Activated CD4-positive, alpha-beta T cell treated with anti-CD3 and anti-CD28 coated beads for 1 hour (primary cell): ENCODE measurements at places on chromosomes 1 and 21.

GRCh38 chr21:34092262-34092921, 19.0 kb downstream of the MRPS6 start:
- DNase-seq = no peak

DNA sequence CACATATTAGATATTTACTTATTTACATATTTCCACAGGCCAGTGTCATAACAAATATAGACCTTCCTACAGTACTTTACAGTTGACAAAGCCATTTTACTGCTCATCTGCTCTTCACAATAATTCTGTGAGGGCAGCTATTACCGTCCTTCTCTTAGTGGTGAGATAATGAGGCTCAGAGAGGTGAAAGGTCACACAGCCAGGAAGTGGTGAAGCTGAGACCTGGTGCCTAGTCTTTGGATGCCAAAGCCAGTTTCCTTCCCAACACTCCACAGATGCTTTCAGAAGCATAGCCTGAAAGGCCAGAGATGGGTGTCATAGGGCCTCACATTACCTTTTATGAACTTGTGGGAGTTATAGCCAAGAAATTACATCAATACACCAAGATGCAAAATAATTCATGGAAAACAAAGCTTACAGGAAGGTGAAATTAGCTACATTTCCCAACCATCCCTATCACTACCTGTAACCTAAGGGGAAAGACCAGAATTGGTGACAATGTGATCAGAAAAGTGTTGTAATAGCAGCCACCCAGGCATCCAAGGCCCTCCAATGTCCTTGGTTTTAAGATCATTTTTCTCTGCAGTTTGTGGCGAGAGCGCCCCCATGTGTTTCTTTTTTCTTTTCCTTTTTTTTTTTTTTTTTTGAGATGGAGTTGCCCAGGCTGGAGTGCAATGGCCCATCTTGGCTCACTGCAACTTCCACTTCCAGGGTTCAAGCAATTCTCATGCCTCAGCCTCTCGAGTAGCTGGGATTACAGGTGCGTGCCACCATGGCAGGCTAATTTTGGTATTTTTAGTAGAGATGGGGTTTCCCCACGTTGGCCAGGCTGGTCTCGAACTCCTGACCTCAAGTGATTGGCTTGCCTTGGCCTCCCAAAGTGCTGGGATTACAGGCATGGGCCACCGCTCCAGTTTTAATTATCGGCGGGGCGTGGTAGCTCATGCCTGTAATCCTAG, 26.5 kb upstream of the RPL11 start:
- no peak for DNase-seq

DNA sequence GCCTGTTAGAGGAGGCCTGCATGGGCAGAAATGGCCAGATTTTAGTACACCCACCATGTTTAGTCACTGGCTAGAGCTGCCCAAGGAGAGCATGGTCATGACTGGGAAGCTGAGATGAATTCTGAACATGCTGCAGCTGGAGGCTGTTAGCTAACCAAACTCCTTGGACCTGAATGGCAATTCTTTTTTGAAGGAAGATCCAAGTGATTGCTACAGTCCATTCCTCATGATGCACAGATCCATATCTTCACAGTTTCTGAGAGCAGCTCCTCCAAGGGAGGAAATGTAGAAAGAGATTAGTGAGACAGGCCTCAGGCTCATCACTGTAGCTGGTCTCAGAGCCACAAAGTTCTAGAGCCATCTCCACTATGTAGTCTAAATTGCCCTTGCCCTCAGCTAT, 11.1 kb downstream of the ZFYVE9 start:
- DNase-seq = no peak

DNA sequence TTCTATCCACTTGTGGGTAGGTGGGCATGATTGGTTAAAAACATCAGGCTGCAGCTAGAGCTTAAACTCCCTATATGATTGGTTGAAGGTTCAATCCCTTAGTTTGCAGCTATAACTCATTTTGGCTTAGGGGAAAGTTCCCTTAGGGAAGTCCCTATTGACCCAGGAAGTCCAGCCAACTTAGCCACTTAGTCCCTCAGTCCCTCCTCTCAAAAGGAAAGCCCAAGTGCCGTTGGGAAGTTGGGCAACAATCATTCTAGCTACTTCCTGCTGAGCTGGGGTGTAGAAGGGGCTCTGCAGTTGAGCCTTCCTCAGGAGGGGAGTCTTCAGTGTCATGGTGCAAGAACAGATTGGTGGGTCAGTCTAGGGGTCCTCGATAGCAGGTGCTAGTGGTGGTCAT, 12.2 kb downstream of the MSTO1 start:
- DNase-seq = no peak

DNA sequence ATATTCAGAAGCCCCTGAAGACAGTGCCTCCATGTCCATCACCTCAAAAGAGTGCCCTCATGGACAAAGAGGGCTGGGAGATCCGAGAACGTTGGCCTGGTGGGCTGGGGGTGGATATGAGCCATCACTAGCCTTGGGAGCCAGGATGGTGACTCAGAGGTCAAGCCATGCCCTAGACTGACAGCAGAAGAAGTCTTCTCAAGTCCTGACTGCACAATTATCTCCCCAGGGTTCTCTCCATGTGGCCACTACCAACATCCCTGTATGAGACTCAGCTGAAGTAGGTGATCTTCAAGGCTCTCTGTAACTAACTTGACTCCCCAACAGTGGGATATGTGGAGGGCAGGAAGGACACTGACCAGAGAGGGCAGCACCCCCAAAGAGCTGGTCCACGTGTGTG, 7.1 kb upstream of the USF1 start:
- DNase-seq = no peak

GRCh38 chr1:29632806-29633615, 396.7 kb downstream of the PTPRU start:
- no peak for DNase-seq

DNA sequence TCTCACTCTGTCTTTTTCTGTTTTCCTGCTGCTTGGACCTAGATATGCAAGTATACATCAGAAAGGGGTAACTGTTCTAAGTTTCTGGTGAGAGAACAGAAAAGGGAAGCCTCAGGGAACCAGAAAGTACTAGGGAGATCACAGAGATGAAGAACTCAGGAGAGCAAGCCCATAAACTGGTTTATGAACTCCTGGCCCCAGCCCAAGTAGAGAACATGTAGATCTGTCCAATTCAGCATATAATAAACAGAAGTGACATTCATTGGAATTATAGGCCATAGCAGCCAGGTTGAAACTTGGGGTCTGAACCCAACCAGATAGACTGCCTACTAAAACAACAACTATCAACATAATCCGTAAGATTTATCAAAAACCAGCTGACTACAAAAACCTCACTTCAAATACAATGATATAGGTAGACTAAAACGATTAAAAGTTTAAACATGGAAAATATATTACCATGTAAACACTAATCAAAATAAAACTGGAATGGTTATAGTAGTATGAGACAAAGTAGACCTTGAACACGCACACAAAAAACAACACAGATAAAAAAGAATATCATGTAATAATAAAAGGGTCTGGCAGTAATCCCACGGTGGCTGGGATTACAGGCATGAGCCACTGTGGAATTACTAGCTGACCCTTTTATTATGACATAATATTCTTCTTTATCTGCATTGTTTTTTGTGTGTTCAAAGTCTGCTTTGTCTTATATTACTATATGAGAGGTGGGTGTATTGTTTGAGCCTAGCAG, 65.0 kb downstream of the ZSWIM5 start:
- DNase-seq = no peak

- no peak for DNase-seq
Observed at GRCh38 chr1:46749404-46749803, 30.5 kb upstream of the EFCAB14 start.

DNA sequence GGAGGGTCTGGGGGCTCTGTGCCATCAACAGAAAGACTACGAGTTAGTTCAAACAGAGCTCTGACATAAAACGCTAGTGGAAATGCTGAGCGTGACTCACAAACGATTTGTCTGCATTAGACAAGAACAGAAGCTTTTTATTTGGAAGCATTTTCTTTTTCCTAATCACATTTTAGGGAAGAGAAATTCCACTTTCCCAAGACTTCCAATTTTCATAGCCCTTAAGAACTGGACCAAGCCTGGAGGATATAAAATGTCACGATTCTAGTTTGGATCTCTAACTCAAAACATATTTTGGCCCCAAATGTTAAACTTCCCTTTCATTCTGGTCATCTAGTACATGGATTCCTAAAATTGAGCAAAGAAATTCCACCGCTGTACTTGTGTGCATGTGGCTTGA, 320.0 kb downstream of the PCP4 start:
- DNase-seq = no peak

GRCh38 chr21:42878678-42878992, 704 bp downstream of the WDR4 start:
- DNase-seq = no peak

- DNase-seq = no peak
Observed at GRCh38 chr1:57115030-57115614, 149.3 kb upstream of the C8B start.

- DNase-seq = no peak
Observed at GRCh38 chr1:16199700-16200099, 12.8 kb downstream of the ARHGEF19 start.

GRCh38 chr21:22062472-22063139, 1064.4 kb downstream of the NCAM2 start:
- DNase-seq = no peak

- no peak for DNase-seq
Observed at GRCh38 chr21:42596657-42597056, 56.8 kb upstream of the PDE9A start.

- DNase-seq = no peak
Observed at GRCh38 chr1:45503462-45504360, 3.6 kb downstream of the MMACHC start.

GRCh38 chr1:115189814-115190539, 100.7 kb upstream of the TSPAN2 start:
- no peak for DNase-seq

DNA sequence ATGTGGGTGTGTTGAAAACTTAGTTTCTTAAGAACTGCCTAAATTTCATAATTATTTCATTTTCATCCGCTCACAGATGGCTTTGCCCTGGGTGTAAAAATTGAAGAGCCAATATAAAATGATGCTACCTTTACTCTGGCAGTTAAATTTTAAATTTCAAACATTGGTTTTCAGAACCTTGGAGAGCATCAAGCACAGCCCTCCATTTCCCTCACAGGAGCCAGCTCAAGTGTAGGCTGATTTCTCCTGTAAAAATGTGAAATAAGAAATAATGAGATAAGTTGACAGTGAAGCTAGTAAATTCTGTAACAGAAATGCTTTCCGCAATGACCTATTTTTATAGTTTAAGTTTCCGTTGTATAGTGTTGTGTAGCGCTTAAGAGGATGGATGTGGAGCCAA, 53.9 kb upstream of the AKT3 start:
- DNase-seq = no peak

GRCh38 chr1:160226623-160227022, 21.4 kb downstream of the PEA15 start:
- no peak for DNase-seq

DNA sequence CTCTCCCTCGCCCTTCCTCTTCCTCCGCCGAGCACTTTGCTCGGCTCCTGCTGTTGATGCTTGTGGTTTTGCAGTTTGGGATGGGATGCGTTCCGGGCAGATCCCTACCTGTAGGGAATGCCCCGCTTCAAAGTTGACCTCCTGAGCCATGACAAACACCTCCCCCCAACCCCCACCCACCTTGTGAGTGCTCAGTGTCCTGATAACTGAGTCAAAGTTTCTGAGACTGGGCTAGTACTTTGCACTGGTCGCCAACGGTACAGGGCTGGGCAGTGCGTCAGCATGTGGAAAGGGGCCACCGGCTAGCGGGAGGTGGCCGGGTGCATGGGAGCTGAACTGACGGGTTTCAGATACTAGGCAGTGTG, 771 bp downstream of the RABGAP1L start:
- peak; percentile 10 for DNase-seq

DNA sequence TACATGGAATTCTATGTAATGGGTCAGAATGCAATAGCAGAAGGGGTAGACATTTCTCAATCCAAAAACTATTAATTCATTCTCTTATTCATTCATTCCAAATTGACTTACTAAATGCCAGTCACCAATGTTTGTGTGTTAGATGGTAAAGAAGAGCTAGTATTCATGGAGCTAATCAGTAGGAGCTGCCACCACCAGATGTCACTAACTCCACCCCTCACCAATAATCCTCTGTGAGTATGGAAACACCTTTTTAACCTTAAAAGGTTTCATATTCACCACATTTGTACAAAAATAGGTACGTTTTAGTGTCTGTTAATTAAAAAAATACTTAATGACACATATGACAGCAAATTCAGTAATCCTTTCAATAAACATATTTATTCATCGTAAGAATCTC, 131.8 kb upstream of the PKN2 start:
- DNase-seq = no peak

GRCh38 chr1:232014941-232015340, 388.4 kb downstream of the DISC1 start:
- no peak for DNase-seq

DNA sequence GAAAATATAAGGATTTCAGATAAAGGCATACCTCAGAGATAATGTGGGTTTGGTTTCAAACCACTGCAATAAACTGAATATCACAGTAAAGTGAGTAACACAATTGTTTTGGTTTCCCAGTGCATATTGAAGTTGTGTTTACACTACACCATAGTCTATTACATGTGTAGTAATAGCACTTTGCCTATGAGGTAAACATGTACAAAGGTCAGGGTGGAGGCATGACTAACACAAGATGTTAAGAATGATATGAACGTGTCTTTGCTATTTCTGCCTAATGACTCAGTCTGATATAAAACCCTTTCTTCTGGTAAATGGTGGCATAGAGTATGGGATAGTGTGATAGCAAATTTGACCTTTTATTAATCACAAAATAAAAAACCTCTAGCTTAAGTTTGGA, 621.5 kb upstream of the ADGRL2 start:
- no peak for DNase-seq

DNA sequence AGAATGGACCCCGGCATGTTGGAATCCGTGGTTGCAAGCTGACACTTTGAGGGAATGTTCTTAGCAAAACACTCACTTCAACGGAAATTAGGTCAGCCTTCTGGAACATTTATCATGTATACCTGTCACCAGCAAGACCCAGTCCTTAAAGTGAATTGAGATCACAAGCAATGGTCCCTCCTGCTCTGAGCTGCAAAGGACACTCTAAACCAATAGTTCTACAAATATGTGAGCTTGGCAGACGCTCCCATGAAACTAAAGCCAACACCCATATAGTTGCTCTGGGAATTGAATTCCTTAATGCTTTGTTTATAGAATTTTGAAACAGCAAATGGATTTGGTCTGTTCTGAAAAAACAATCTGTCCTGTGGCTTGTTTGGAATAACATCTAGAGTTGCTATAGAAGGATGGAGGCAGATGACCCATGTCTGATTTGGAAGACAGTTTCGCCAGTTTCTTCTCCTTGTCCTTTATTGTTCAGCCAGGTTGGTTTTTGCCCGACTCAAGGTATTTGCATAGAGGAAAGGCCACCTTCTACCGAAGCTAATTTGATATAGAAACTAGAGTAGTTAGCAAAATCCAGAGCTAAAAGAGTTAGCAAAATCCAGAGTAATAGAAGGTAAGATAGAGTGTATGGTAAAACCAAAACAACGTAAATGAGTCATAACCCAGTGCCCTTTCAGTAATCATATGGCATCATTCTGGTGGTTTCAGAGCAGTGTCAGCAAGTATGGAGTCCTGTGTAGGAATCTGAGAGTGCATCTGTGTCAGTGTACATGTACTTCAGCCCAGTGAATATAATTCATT, 236.2 kb downstream of the NFIA start:
- DNase-seq = no peak
